ENCODE measurements at places on chromosomes 6 and 20.

DNA sequence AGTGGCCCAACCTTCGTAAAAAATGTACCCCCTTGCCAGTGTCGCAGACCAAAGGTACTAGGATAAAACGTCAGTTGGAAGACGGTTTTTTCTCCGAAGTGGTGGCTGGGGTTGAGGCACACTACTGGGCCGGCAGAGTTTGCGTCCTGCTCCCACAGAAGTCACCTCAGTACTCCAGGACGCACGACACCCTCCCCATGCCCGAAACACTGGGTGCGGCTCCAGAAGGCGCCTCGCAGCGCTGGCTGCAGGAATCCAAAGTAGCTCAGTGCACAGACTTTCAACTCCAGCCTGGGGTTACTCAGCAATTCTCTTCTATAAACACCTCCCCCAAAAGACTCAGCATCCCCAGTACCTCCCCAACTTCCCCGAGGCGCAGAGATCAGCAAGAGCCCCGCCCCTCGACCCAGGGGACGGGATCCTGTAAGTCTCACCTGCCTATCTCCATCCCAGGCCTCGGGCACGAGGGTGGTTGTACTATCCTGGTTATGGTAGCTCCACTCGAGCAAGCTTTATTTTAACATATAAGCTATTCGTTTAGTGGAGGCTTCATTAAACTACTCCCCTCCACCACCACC, 88.2 kb downstream of the ZFP64 start:
- peak; percentile 35 for DNase-seq

DNA sequence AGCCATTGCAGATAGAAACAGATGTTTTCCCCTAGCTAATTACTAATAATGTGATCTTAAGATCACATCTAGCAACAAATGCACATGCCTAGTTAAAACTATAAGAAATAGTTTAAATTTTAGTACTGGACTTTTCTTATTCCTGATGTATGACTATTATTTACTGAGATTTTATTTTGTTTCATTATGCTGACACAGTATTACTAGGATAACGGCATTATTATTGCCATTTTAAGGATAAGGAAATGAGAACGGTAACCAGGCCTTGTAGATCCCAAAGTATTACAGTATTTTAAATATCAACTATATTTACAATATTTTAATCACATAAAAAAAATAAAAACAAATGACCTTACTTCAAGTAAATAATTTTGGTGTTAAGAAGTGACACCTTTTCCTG, 240.3 kb downstream of the ADGRB3 start:
- no peak for DNase-seq

- DNase-seq: no peak
Measured at GRCh38 chr6:127117979-127118297, 533 bp upstream of the RSPO3 start.

- DNase-seq: no peak
Measured at GRCh38 chr6:118649918-118650581, 1.3 kb downstream of the CEP85L start.

DNA sequence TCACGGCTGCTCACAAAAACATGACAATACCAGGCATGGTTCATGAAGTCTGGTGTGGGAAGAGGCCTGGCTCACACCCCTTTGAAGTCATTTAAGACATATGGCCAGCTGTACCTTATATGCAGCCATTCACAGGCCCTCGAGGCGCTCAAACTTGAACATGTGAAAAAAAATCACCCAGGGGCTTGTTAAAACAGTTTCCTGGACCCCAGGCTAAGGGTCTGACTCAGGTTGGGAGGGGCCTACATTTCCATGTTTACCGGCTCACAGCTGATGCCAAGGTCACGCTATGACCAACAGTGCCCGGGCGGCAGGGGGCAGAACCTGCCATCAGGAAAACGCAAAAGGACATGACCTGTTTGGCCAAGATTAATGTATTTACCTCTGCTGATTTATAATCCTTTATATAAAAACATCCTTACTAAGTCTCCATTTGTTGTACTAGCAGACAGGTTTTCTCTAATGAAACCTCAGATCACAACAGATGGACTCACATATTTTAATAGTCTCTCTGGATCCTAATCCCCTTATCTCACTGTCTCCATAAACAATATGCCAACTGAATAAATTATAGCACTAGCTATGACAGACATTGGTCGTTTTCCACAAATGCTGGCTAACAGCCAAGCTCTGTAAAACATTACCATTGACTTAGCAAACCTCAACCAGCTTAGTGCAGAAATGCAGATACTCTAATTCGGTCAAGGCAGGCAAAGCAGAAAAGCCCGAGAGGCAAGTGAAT, 19.9 kb downstream of the EZR start:
- no peak for DNase-seq

GRCh38 chr6:69881322-69882151, 15.2 kb downstream of the COL19A1 start:
- DNase-seq: no peak

DNA sequence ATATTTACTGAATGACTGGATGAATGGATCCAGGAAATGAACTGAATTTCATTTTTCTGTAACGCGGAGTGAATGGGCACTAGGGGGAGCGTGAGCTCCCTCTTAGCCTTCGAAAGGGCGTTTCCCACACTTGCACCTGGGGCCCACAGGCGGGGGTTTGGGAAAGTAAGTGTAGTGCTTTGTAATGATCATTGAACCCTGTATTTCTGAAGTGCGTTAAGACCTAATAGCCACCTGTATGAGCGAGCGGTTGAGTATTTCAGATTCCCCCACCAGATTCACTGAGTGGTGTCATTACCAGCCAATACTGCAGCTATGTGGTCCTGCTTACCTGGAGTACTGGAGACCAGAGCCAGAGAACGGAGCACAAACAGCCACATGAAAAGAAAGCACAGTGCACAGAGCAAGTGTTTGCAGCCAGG, 10.5 kb downstream of the SYTL3 start:
- no peak for DNase-seq

DNA sequence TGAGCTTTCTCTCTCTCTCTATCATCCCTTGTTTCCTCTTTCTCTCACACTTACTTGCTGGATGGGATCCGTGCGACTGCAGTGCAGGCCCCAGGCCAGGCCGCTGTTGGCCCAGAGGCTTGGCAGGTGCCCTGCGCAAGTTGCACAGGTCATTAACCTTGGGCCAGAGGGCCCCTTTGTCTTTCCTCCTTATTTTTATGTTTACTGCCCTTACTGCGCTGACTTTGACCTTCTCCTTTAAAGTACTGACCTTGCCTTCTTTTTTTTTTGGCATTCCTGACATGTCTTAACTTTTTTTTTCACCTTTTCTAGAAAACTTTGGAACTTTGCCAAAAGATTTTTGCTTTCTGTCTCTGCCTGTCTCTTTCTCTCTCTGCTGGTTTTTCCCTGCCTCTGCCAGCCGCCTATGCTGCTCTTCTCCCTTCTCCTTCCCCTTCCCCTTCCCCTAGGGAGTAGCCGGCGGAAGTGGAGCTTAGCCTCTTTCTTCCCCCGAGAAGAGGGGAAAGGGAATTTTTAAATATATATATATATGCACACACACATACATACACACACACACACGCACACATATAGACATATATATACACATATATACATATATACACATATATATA, 59.6 kb upstream of the CDH4 start:
- DNase-seq: no peak

DNA sequence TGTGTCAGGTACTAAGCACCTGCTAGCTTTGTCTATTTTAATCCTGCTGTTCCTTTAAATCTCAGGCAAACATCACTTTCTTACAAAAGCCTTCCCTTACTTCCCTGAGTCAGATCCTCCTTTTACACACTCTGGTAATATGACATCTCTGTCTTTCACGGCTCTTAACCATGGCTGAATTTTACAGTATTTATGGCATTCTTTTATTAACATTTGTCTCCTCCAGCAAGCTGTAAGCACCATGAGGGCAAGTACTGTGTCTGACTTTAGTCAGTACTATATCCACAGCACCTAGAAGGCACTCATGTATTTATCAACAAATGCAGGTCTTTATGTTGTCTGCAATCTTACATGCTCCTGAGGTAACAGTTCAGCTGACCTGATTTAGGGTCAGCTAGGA, 33.7 kb upstream of the HBS1L start:
- DNase-seq: no peak

GRCh38 chr6:107118976-107119375, 3.7 kb upstream of the BEND3 start:
- no peak for DNase-seq

GRCh38 chr6:133341607-133342158, 100.5 kb downstream of the EYA4 start:
- no peak for DNase-seq

GRCh38 chr6:50815436-50816114, 3.1 kb upstream of the TFAP2B start:
- DNase-seq: no peak

GRCh38 chr6:124714728-124715127, 247.5 kb upstream of the RNF217 start:
- peak; percentile 4 for DNase-seq

DNA sequence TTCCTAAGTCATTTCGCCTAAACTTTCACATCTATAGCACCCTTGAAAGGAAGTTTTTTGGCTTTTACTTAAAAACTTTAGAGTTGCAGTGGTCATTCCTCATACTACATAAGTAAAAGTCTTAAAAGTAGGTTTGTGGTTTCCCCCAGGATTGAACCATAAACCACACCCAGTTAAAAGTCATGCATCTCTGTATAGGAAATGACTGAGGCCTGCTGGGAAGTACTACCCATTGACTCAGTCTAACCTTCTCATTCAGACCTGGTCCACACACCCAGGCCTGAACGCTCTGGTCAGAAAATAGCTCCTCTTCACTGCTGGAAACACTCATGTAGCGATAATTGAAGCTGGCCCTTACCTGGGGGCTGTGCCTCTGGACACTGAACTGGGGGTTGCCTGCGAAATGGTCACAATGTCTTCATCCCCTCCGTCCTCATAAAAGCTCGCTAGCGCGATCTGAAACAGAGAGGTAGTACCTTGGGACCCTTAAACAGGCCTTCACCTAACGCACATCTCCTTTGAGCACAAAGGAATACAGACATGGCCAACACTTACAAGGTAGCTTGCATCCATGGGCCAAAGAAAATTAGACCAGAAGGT, 2.6 kb downstream of the NSFL1C start:
- DNase-seq: no peak

- DNase-seq: peak; percentile 70
Measured at GRCh38 chr6:7107578-7108195, at the start of gene RREB1. RREB1 (plus strand) TSS chr6:7107961; CDS start chr6:7181912, 73,951 bp downstream.

DNA sequence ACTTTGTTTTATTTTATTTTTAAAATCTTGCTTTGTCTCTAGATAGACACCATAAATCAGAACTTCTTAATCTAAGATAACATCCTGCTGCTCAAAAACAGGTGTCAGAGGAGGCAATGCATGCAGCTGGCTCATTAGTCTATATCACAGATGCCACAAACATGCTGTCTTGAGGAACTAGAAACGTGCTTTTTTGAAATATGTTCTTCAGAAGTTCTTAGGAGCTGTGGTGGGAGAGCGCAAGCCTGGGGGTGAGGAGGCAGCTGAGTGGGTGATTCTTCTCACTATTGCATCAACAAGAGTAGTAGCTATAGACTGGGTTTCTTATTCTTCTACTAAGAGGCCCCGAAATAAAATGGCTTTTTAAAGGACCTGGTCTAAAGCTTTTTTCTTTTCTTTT, 23.4 kb downstream of the IL22RA2 start:
- DNase-seq: no peak

- no peak for DNase-seq
Measured at GRCh38 chr20:53901064-53901463, 169.3 kb downstream of the BCAS1 start.

Measured in H54 (cell line).